ENCODE measurements at places on chromosomes 7 and 10.

- DNase-seq, result no peak
Measured at GRCh38 chr10:123501148-123501547, 165.0 kb upstream of the GPR26 start.

- peak; percentile 59 for DNase-seq
Measured at GRCh38 chr10:110226926-110227641, 19.7 kb downstream of the MXI1 start.

- DNase-seq, result no peak
Measured at GRCh38 chr10:129524936-129525335, 57.9 kb downstream of the MGMT start.

DNA sequence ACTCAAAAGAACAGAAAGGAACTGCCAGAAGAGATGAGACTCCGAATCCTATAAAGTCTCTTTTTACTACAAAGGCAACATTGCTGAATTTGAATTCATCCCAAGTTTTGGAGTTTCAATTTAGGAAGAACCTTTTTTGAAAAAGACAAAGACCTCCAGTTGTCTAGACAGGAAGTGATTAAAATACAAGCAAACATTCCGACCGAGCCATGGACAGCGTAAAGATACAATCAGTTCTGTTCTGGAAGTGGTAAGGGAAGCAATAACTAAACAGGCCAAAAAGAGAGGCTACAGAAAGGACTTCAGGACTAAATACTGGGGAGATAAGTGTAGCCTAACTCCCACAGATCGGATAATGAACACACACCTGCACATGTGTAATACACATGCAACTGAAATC, 101.0 kb downstream of the SMURF1 start:
- no peak for DNase-seq

- no peak for DNase-seq
Measured at GRCh38 chr7:80027611-80028173, 106.9 kb upstream of the GNAI1 start.

DNA sequence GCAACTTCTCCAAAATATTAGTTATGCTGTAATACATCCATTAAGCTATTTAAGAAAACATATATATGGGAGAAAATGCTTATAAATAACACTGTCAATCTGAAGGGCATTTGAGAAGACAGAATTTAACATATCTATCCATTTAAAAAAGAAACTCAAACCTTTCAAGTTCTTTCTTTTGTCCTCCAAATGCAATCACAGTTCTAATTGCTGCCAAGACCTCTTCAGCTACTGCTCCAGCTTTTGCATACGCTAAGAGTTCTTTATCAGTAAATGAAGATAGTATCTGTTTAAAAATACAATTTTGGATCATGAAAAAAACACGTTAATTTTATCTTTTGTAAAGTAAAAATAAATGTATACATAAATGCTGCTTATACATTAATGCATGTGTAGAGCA, 39.6 kb downstream of the ABCB1 start:
- DNase-seq, result no peak

DNA sequence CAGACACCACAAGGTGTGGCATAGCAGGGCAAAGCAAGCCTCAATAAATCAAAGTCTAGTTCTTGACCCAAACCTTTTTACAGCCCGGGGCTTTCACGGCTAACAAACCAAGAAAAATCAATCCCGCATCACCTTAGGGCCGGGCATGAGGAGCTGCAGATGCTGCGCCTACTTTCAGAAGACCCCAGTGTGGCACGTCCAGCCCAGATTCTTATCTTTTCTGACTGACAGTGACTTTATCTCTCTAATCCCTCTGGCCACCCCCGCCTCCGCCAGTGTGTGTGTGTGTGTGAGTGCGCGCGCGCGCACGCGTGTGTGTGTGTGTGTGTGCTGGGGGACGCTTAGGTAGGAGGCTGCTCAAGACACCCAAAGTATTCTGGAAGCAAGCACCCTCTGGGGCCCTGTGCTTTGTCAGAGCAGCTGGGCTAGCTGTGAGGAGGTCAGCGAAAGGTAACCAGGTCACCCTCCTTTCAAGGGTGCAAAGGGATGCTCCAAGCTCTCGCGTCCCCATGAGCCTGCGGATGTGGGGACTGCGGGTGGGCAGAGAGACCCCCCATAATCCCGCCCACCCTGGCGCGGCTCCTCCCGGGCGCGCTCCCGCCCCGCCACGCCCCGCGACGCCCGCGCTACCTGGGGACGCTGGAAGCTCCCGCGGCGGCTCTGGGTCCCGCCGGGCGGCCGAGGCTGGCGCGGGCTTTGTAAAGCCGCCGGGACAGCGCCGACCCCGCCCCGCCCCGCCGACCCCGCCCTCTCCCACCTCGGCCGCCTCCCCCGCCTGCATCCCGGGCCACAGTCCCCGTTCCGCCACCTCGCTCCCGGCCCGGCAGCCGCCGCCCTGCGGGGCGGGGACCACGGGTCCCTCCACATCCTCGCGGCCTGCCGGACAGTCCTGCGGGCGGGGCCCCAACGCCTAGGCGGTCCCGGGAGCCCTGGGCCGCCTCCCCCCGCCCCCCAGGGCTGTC, 57.1 kb upstream of the RHOBTB1 start:
- peak; percentile 39 for DNase-seq
